T-helper 2 cell (primary cell): ENCODE measurements at places on chromosomes 12 and 14.

GRCh38 chr14:55127460-55127951, 1.5 kb upstream of the LGALS3 start:
- no peak for DNase-seq

GRCh38 chr14:22432348-22432976, 156.6 kb downstream of the DAD1 start:
- no peak for DNase-seq

DNA sequence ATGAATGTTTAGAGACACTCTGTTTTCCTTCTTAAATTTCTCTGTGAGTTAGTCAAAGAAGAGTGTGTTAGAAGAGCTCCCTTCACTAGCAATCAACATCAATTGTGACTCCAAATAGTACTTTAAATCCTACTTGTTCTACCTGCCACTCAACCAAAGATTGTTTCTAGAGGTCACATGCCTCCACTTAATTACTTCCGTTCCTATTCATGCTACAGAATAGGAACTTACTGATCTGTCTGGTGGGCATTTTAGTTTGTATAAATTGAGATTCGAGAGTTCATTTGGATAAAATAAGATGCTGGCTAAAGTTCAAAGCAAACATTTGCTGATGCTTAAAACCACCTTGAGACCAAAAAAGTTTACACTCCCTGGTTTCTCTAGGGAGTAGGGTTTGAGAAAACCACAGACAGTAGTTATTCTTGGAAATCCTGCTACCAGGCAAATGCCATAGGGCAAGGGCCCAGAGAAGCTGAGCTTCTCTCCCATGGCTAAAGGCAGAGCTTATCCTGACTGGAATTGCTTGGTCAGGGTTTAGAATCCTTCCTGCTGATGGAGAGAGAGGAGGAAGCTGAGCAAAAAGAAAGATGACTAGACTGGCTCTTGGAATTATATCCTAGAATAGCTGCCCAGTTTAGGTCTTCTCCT, 389.6 kb upstream of the ATP2B1 start:
- no peak for DNase-seq

GRCh38 chr14:63745858-63746425, 18.1 kb upstream of the SGPP1 start:
- DNase-seq = no peak

- no peak for DNase-seq
Measured at GRCh38 chr12:118465706-118466105, 89.4 kb downstream of the SUDS3 start.

GRCh38 chr14:99252940-99253868, 18.8 kb downstream of the BCL11B start:
- peak; percentile 82 for DNase-seq

DNA sequence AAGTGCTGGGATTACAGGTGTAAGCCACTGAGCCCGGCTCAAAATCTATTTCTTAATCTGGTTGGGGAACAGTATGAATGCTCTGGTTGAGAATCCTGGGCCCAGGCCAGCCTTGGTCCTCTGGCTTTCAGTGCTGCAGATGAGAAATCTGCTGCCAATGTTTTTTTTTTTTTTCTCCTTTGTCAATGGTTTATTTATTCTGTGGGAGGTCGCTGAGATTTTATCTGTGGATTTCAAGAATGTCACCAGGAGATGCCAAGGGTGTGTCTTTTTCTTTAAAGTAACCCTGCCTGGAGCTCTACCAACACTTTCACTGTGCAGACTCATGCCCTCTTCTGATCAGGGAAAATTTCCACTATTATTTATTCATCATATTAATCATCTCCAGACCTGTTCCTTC, 3.6 kb downstream of the SLC25A29 start:
- no peak for DNase-seq

DNA sequence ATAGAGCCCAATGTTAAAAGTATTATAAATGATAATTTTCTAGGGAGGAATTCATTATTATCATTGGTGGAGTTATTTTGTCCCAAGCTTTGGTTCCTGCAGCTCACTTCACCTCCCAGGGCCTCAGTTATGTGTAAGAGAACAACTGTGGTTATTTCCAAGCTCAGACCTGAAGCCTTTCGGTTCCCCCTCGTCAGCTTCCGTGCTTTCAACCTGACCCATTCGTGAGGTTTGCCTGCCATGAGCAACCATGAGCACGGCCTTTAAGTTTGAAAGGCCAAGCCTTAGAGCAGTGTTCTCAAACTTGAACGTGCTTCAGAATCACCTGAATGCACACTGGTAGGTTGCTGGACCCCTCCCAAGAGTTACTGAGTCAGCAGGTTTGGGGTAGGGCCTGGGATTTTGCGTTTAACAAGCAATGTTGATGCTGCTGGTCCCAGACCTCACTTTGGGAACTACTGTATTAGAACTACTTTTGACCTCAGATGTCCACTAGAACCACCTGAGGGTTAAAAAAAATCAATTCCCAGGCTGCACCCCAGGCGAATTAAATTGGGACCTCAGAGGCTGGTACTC, 133.0 kb upstream of the PRMT8 start:
- DNase-seq = no peak

DNA sequence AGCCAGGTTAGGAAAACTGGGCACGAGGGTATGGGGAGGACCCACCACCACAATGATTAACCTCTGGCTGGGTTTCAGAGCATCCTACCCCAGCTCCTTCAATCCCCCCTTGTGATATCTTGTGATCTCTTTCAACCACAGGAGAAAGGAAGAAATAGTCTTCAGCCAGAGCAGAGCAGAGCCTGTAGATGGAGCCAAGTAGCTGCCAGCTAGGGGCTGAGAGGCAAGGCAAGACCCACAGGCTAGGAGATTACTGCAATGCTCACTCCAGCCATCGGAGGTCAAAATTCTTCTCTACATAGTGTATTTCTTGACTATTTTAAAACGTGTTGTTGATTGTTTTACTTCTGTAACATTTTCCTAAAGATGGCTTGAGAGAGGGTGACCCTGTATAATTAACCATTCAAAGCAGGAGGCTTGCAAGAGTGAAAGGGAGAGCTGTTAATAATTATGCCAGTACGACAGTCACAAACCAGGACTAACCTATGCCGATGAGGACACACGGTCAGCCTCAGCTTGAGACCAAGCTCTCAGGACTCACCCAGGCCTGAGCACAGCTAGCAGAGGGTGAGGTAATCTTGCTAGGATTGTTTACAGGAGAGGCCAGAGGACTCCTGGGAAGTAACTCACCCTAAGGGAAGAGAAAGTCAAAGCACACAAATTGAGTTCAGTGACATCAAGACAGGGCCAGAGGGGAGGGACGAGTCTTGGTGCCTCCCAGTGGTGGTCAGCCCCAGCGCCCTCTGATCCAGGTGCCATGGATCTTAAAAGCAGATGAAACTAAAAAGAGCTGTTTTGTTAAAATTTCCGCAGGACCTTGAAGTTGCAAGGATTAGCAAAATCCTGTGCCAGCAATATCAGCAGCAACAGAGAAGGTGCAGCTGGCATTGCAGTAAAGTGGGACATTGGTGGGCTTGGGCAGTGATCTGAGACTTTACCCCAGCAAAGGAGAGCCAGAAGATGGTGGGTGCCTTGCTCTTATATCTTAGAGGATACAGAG, 29.8 kb upstream of the CDKN3 start:
- peak; percentile 6 for DNase-seq

DNA sequence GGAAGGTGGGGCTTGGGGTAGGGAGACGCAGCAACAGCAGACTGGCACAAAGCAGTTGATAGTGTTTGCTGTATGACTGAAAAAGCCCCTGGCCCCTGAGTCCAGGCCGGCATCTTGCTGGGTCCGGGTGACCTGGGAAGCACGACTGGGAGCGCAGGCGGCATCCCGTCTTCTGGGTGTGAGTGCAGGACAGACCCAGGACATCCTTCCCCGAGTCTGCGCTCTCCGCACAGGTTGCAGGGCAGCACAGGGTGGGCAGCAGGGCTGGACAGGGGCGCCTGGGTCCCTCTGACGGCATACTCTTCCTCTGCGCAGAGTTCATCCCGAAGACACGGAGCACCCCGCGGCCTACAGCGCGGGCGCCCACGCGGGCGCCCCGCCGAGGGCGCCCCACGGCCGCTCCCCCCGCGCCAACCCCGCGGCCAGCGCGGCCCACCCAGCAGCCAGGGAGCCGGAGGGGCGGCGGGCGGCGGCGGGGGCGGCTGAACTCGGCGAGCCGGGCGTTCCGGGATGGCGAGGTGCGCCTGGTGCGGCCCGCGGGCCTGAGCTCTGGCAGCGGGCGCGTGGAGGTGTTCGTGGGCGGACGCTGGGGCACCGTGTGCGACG, 9.2 kb upstream of the CYP46A1 start:
- no peak for DNase-seq

- peak; percentile 55 for DNase-seq
Measured at GRCh38 chr12:116533343-116534251, 25.6 kb upstream of the MAP1LC3B2 start.

DNA sequence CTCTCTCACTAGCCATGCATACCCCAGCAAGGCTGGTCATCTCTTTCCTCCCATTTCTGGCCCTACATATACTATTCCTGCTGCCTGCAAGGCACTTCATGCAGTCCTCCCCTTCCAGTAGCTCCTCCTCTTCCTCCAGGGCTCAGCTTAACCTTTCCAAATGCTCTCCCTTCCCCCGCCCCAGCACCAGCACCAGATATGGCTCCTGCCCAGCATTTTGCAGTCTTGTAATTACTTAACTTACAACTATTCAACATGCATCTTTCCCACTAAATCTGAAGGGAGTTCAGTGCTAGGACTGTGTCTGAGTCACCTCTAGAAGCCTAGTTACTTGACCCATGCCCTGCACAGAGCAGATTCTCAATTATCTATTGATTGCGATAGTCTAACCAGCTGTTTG, 1.8 kb upstream of the FBXO21 start:
- no peak for DNase-seq

DNA sequence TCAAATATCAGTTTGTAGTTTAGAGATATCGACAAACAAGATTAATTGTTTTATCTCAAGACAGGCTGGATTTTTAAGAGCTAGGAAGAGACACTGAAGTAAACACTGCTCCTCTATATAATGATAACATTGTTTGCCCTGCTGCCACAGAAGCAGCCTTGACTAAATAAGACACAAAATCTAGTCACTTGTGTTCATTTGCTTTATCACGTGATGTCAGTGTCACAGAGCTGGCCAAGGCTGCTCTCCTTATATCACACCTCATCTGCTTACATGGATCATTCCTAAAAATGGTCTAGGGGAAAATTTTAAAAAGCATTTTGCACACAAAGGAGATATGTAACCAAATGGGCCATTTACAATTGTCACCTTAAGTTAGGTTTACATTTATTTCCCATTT, 64.1 kb downstream of the SOX5 start:
- no peak for DNase-seq

- DNase-seq = peak; percentile 49
Measured at GRCh38 chr14:21068521-21069387, 1.4 kb upstream of the ARHGEF40 start.

- DNase-seq = no peak
Measured at GRCh38 chr14:50397390-50398188, 908 bp upstream of the CDKL1 start.

- no peak for DNase-seq
Measured at GRCh38 chr14:97499790-97500481, 702.8 kb downstream of the VRK1 start.

DNA sequence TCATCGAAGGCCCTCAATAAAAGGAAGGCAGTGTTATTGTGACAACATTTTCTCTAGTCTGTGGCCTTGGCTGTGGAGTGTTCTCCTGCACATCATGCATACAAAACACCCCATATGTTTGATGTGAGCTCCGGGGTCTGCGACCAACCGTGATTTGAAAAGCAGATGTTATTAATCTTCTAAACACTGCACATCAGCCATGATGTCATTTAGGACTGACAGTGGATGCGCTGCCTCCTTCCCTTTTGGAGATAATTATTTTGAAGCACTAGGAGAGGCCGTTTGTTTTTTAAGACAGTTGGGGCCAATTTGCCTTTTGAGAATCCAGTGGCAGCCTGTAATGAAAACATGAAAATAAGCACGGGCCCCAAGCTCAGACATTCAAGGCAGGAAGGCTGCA, 1041.6 kb downstream of the BCL11B start:
- no peak for DNase-seq

DNA sequence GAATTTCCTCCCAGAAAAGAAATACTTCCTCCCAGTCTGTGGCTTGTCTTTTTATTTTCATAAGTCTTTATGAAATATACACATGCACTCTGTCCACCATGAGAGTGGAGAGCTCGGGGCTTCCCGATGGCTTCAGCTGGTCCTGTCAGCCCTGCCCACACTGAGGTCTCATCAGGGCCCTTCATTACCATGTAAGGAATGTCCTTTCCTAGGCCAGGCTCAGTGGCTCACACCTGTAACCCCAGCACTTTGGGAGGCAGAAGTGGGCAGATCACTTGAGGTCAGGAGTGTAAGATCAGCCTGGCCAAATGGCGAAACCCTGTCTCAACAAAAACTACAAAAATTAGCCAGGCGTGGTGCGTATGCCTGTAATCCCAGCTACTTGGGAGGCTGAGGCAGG, 77.0 kb downstream of the CPSF2 start:
- no peak for DNase-seq

DNA sequence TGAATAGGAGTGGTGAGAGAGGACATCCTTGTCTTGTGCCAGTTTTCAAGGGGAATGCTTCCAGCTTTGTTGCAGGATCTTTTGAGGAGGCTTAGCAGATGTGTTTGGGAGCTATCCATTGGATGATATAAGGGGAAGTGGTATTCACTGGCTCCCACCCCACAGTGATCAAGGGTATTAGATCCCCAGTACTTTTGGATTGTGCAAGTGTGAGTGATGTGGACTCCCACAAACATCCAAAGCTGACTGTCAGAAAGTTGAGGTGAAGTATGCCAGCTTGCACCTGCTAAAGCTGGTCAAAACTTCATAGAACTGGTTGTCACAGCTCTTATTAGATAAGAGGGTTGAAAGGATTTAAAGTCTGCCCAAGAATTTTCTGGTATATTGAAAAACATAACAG, 110.1 kb upstream of the BTG1 start:
- DNase-seq = no peak

DNA sequence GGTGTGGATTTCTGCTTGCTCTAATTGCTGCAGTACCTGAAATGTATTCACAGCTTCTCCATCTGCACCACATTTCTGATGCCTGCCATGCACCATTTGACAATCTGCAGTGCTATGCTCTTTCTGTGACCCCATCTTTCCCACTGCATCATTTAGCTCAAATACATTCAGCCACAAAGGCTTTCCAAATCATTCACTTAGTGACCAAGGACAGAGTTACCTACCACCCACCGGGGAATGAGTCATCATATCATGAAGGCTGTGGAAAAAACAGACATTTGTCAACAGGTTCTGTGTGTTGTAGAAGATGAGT, 465.5 kb upstream of the ATP2B1 start:
- DNase-seq = no peak

GRCh38 chr14:23006188-23006534, 3.8 kb downstream of the C14orf93 start:
- no peak for DNase-seq
